ENCODE measurements at places on chromosomes 11 and 22. TPM values are rescaled to one million over a fixed set of nuclear protein-coding genes. Genes with fewer than 3 reads are reported as not detected.
A peak's percentile ranks its signal among the peaks of the same experiment; 100 is the strongest.

CREB3L1 gene
- total RNA-seq: 3.3 TPM

DGCR6 gene
- 2.2 TPM for total RNA-seq

SHANK3 gene
- total RNA-seq: 8.4 TPM

GRCh38 chr11:64455456-64456261 is 96.7 kb downstream of the RPS6KA4 start:
- no peaks in the 10 kb centered on the region for H3K27me3 ChIP-seq
- no peak for DNase-seq
- H3K36me3 ChIP-seq: no peaks in the 10 kb centered on the region

DNA sequence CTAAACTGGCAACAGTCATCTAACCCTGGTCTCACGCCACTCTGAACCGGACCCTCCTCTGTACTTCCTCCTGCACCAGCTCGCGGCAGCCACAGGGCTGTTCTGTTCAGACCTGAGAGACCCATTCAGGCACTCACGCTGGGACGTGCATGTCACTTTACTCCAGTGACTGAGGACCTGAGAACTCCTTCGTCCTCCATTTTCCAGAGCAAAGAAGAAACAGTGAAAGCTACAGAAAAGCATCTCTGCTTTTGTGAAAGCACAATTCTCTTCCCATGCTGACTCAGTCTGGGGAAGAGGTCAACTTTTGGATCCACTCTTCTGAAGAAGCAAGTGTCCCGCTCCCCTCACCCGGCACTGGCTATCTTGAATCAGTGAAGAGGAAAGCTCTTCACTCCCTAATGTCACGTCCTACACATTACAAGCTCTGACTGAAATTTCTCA is 24.5 kb downstream of the PISD start:
- no peak overlapping the region for H3K4me3 ChIP-seq
- no peaks in the 10 kb centered on the region for H3K27me3 ChIP-seq
- peaks cover 12% of the 10 kb centered on the region for H3K36me3 ChIP-seq
- DNase-seq: no peak
- H3K4me1 ChIP-seq: no peaks in the 10 kb centered on the region

ANO1 gene
- total RNA-seq: 10.9 TPM

- peaks cover 6% of the 10 kb centered on the region for H3K4me1 ChIP-seq
- H3K36me3 ChIP-seq: peaks cover 61% of the 10 kb centered on the region
- no peaks in the 10 kb centered on the region for H3K27me3 ChIP-seq
- no peak for DNase-seq
- H3K4me3 ChIP-seq: no peak overlapping the region
These were observed 22.8 kb downstream of the NPAT start for GRCh38 chr11:108199446-108200321.

CLMP gene
- total RNA-seq: 11.8 TPM

GRCh38 chr11:41675205-41675604 is 215.8 kb upstream of the LRRC4C start:
- no peak for DNase-seq
- H3K27me3 ChIP-seq: no peaks in the 10 kb centered on the region
- no peaks in the 10 kb centered on the region for H3K4me1 ChIP-seq
- no peak overlapping the region for H3K4me3 ChIP-seq
- H3K27ac ChIP-seq: no peak overlapping the region
- H3K36me3 ChIP-seq: no peaks in the 10 kb centered on the region

TSPAN32 gene
- total RNA-seq: not detected

C11orf16 gene
- total RNA-seq: 0.15 TPM

FGF3 gene
- total RNA-seq: not detected

ATG13 gene
- 79.1 TPM for total RNA-seq

- no peaks in the 10 kb centered on the region for H3K27me3 ChIP-seq
- no peaks in the 10 kb centered on the region for H3K36me3 ChIP-seq
- no peak overlapping the region for H3K27ac ChIP-seq
- H3K4me3 ChIP-seq: no peak overlapping the region
These were observed 1.9 kb downstream of the BLID start for GRCh38 chr11:122113836-122114825.

GRCh38 chr11:35045236-35045820 is 93.6 kb upstream of the CD44 start:
- no peak for DNase-seq
- no peak overlapping the region for H3K4me3 ChIP-seq
- peaks cover 4% of the 10 kb centered on the region for H3K36me3 ChIP-seq

DNA sequence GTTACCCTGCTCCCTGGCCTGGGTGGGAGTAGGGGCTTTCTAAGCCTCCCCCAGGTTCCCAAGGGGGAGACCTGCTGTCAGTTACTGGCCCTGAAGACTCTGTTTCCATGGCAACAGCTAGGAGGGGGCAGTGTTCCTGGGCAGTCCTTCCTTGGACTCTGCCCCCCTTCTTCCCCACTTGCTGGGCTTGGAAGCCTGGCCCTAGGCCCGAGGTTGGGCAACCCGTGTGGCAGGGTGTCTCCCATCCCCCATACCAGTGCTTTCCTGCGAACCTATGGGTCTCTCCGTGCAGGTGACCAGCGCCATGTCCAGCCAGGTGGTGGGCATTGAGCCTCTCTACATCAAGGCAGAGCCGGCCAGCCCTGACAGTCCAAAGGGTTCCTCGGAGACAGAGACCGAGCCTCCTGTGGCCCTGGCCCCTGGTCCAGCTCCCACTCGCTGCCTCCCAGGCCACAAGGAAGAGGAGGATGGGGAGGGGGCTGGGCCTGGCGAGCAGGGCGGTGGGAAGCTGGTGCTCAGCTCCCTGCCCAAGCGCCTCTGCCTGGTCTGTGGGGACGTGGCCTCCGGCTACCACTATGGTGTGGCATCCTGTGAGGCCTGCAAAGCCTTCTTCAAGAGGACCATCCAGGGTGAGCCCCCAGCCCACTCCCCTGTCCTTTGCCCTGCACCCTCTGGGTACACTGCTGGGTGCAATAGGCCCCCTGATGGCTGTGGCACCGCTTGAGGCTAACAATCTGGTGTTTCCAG is 1.7 kb downstream of the ESRRA start:
- no peak overlapping the region for H3K27ac ChIP-seq
- no peaks in the 10 kb centered on the region for H3K27me3 ChIP-seq
- H3K36me3 ChIP-seq: peaks cover 9% of the 10 kb centered on the region

CARD16 gene
- total RNA-seq: not detected

CLCF1 gene
- total RNA-seq: 2.1 TPM

DNA sequence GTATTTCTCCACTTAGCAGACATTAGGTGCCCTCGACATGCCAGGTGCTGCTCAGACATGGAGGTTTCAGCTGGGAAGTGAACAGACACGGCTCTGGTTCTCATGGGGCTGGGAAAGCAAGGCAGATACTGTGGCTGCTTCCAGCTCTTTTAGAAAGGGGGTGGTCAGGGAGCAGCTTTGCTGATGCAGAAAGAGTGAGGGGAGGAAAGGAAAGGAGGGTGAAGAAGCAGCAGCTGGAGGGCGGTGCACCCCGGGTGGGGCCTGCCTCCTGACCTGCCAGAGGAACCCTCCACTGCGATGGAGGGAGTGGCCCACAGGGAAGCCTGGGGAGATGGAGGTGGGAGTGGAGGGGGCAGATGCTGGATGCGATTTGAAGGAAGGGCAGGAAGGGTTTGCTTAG is 76.8 kb downstream of the MORC2 start:
- no peak for DNase-seq
- no peak overlapping the region for H3K27ac ChIP-seq
- H3K27me3 ChIP-seq: no peaks in the 10 kb centered on the region
- no peak overlapping the region for H3K4me3 ChIP-seq
- H3K4me1 ChIP-seq: no peaks in the 10 kb centered on the region

DNA sequence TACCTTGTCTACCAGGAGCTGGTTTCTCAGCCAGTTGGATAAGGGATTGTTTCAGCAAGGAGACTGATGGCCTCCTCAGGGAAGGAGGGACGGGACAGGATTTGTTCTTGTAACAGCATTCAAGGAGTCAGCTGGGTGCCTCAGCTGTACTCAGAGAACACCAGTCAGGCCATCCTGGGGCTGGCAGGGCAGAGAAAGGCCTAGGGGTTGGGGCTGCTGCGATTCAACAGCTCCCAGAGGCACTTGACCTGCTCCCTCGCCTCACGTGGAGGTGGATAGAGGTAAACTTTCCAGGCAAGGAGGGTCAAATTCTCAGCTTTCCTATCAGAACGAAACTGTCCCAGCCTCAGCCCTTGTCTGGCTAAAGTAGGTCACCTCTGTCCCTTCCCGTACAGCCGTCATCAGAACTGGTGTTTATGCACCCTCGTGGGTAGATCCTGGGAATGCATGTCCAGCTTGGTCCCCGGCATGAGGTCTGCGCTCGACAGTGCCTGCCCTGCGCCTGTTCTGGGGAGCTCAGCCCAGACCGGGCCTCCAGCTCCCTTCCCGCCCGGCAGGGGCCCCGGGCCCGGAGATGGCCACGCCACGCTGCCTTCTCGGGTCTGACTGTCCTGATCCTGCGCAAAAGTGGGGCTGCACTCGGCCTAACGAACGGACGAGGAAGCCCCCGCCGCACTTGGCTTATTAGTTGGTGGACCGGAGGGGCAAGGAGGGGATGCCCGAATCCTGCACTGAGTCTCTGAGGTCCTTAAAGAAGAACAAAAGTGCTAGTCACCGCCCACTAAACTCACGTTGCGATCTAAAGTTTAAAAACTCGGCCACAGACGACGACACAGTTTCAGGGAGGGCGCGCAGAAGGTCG is 762 bp upstream of the CCDC134 start:
- peak; percentile 43 for DNase-seq
- H3K27me3 ChIP-seq: no peaks in the 10 kb centered on the region
- peak overlapping the region; percentile 97 for H3K4me3 ChIP-seq
- peaks cover 13% of the 10 kb centered on the region for H3K36me3 ChIP-seq
- H3K27ac ChIP-seq: peak overlapping the region; percentile 2

DNA sequence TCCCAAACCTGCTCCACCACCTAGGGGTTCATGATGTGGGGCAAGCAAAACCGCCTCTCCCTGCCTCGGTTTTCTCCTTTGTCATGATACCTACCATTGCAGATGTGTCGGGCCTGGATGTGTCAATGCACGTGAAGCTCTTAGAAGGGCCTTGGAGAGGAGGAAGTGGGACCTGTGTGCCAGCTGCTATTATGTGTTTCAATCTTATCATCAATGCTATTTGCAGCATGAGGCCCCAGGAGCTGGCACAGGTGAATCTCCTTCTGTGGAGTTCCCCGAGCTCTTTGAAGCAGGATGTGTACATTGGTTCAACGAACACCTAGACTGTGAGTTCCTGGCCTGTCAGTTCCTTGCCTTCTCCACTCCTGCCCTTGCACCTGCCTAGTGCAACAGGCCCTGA is 331.6 kb downstream of the CTTN start:
- H3K36me3 ChIP-seq: no peaks in the 10 kb centered on the region
- H3K4me3 ChIP-seq: no peak overlapping the region
- no peaks in the 10 kb centered on the region for H3K4me1 ChIP-seq

HTR3B gene
- total RNA-seq: not detected

OR2D2 gene
- 0.26 TPM for total RNA-seq

KCNA4 gene
- total RNA-seq: not detected

DNA sequence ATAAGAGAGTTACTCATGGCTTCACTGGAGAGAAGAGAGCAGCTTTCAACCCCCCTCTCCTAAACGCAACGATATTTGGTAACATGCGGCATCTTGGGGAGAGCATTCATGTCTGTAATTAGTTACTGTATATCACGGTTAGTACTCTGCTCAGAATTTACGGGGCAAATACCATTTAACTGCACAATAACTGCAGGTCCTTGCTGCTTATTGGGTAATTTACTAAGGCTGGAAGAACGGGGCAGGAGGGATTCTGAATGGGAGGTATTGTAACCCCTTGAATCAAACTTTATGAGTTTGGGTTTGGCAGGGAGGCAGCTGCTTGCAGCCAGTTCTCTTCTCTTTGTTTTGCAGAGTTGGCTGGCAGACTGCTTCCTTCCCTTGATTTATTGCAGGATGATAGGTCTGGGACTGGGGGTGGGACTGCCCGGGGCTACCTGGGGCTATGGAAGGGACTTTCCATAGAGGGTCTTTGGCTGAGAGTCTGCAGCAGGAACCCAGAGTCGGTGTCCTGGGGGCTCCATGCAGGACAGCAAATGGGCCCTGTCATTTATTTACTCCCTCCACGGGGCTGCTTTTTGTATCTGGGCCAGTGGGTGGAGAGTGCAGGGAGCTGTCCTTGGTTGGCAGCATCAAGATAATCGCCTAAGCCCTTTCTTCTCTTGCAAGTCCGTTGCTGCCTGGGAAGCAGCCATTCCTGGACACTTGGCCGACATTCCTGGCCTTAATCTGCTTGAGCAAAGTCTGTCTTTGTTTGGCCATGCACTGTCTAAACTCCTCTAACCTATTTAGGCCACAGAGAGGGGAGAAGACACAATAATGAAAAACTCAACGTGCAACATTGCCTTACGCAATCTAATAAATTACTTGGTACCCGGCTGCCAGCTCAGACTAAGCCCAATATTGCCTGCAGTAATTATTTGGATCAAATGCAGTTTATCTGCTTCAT is 188.9 kb downstream of the ST3GAL4 start:
- DNase-seq: peak; percentile 76
- H3K4me1 ChIP-seq: no peaks in the 10 kb centered on the region
- H3K36me3 ChIP-seq: no peaks in the 10 kb centered on the region
- no peaks in the 10 kb centered on the region for H3K27me3 ChIP-seq

GRCh38 chr11:73974604-73975478 is 7.8 kb downstream of the UCP2 start:
- no peak overlapping the region for H3K4me3 ChIP-seq
- H3K36me3 ChIP-seq: peaks cover 60% of the 10 kb centered on the region
- no peak for DNase-seq
- no peaks in the 10 kb centered on the region for H3K4me1 ChIP-seq

- H3K36me3 ChIP-seq: peaks cover 56% of the 10 kb centered on the region
- no peak overlapping the region for H3K27ac ChIP-seq
- H3K27me3 ChIP-seq: no peaks in the 10 kb centered on the region
- no peak for DNase-seq
- no peaks in the 10 kb centered on the region for H3K4me1 ChIP-seq
These were observed 32.4 kb downstream of the MCAM start for GRCh38 chr11:119284344-119285157.

- no peaks in the 10 kb centered on the region for H3K4me1 ChIP-seq
- H3K36me3 ChIP-seq: no peaks in the 10 kb centered on the region
- H3K27me3 ChIP-seq: no peaks in the 10 kb centered on the region
- H3K27ac ChIP-seq: no peak overlapping the region
- no peak overlapping the region for H3K4me3 ChIP-seq
These were observed 38.2 kb upstream of the WEE1 start for GRCh38 chr11:9535189-9535781.

GPHA2 gene
- 1.3 TPM for total RNA-seq

MPZL3 gene
- 2.1 TPM for total RNA-seq

DNA sequence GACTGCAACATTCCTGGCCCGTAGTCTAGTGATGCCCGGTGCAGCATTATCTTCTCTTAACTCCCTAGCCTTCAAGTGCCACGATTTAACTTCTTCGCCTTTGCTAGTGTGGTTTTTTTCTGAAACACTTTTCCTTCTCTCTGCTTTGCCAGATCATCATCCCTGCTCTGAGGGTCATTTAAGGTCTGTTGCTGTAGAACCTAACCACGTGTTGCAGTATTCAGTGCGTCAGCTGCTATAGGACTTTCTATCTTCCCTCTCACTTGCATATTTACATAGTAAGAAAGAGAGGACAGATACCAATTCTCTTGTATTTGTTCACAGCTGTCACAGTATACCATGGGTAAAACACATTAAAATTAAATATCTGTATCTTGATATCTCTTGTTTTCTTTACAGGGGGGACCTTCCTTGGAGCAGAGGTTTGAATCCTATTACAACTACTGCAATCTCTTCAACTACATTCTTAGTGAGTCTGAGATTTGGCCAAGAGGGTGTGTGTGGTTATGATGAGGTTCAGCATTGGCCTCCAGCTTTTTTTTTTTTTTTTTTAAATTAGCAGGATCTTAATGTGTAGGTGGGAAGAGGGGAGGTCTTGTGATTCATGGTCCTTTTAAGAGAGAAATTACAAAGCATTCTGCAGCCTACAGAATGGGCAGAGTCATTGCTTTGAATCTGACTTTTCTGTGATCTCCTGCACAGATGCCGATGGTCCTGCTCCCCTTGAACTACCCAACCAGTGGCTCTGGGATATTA is 13.5 kb downstream of the EIF3L start:
- H3K36me3 ChIP-seq: peaks cover 59% of the 10 kb centered on the region
- no peaks in the 10 kb centered on the region for H3K4me1 ChIP-seq
- no peaks in the 10 kb centered on the region for H3K27me3 ChIP-seq
- DNase-seq: no peak

Data from H9 (cell line).